ENCODE measurements at places on chromosomes 2 and 18. TPM values are rescaled to one million over a fixed set of nuclear protein-coding genes. Genes with fewer than 3 reads are reported as not detected.

Gene CYP1B1
- total RNA-seq: 141 TPM

Gene SLC4A5
- 8.4 TPM for total RNA-seq

Gene SLC30A3
- 2.2 TPM for total RNA-seq

Gene SPATA3
- not detected for total RNA-seq

Gene IGFBP5
- 522 TPM for total RNA-seq

Gene C1QL2
- total RNA-seq: not detected
